ENCODE measurements at places on chromosomes 11 and 22.

DNA sequence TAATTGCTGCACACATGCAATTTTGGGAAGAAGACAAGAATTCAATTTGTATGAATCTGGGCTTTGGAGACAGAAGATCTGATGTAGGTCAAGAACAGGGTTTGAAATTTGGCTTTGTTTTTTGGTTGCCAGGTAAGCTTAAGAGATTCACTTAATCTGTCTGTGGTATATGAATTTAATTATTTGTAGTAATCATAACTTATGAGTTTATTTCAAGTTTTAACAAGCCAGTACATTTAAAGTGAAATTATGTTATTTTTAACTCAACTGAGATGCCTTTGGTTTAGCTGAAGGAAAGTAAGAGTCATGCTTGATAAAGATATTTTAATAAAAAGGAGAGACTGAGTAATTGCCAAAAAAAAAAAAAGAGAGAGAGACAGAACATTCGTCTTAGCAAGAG lies 384.1 kb downstream of the LUZP2 start:
- DNase-seq, result no peak

DNA sequence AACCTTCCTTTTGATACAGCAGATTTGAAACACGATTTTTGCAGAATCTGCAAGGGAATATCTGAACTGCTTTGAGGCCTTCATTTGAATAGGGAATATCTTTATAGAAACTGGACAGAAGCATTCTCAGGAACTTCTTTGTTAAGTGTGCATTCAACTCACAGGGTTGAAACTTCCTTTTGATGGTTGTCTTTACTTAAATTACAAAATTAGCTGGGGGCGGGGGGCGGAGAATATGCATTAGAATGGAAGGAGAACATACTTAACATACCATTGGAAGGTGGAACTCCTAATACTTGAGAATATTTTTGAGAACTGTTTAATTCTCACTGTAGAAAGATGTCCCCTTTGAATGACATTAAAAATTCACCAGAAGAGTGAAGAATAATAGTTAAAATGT lies 104.4 kb downstream of the TRIM51G start:
- no peak for DNase-seq

DNA sequence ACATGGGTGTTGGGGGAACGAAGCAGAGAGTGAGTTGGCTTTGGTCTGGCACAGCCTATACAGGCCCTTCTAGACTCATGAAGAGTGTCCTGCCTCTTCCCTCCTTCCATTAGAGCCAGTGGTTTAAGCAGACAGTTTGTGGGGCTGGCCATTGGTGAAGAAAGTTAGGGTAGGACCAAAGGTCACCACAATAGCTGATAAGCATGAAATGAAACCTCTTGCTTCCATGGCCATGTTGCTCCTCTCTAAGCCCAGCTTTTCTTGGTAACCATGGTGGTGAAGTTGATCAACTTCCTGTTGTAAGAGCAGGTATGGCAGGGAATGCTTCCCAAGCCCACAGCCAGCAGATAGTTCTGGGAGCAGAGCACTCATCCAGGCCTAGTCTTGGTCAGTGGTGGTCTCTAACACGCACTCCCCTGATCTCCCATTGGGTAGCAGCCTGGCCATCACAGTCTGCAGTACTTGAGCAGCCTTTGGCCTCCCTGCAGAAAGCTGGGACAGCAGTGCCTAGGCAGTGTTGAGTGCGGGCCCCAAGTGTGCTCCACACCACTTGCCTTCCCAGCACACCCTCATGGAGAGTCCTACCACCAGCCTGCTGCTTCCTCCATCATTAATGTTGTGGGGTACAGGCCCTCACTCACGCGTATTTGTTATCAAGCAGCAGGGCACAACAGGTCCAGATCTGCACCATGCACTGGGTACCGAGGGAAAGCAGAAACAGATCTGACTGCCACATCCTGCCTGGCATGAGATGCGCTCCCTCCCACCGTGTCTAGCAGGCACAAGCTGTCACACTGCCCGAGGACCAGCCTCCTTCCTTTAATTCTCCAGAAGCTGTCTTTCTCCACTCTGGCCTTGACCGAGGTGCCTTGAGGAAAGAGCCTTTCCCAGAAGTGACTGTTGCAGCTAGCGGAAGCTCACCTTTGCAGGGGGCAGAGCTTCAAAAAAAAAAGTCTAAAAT lies 65.8 kb upstream of the SUSD2 start:
- DNase-seq, result no peak

- peak; percentile 90 for DNase-seq
Observed at GRCh38 chr22:44550711-44551491, 52.9 kb upstream of the RTL6 start.

DNA sequence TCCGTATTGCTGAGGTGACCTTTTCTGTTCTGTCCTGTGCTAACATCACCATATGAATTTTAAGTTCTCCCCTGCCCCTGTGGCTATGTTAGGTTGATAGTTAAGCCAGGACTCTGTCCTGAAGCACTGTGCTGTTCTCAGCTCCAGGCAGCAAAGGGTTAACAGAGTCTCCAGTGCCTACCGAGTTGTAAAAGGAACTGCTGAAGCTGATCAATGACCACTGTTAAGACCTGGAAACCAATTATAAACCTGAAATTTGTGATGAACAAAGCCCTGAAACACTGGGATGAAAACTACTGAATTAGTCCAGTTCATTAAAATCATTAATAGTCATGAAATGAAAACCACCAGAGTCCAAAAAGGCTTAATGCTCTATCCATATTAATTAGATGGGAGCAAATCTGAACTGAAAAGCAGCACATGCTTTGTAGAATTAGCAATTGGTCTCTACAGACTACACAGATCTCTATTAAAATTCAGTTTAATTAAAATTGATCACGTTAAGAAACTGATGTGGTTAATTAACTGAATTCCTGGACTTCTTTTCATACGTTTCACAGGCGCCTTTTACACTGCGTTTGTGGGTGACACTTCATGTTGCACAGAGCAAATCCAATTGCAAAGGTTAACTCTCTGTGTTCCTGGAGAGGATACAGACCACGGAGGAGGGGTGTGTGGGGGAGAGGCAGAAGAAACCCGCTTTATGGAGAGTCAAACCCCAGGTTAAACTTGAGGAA lies 188.5 kb upstream of the MPPED2 start:
- DNase-seq, result no peak

DNA sequence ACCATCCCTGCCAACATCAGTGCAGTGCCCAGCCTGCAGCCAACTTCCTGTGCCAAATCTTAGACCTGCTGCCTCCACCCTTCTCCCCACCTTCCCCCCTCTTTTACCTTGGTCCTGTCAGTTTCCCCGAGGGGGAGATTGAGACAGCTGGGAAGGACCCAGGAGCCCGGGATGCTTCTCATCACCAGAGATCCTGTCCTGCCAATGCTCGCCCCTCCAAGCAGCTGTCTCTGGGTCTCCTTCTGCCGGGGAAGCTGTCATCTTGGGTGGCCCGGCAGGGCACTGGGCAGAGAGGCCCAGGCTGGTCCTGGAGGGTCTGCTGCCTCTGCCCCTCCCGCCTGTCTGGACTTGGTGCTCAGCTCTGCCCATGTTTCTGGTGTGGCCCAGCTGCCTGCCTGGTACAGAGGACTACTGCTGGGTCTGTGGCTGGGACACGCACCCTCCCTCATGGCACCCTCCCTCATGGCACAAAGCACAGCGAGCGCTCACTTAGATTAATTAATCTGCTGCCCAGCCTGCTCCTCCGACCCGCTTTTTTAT lies 60.4 kb upstream of the THY1 start:
- no peak for DNase-seq

- DNase-seq, result no peak
Observed at GRCh38 chr11:75719340-75720239, 2.0 kb downstream of the MOGAT2 start.

All from Caki2 (cell line).